ENCODE measurements at places on chromosomes 6 and 20. TPM values are rescaled to one million over a fixed set of nuclear protein-coding genes. Genes with fewer than 3 reads are reported as not detected.

DNA sequence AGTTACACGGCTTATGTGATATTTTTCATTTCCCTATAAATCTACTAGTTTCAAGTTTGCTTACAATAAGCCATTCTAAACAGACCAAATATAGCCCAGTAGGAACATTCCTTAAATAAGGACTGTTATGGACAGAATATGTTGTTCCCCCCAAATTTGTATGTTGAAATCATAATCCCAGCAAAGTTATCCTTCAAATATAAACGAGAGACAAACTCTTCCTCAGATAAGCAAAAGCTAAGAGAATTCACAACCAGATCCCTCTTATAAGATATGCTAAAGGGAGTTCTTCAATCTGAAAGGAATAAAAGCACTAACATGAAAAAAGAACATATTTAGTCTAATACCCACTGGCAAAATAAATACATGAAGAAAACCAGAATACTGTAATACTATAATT, 795.5 kb upstream of the GJE1 start:
- DNase-seq = no peak

- peak; percentile 55 for DNase-seq
Observed at GRCh38 chr6:70045413-70045812, 179.1 kb downstream of the COL19A1 start.

OR2B6 gene
- not detected for polyA plus RNA-seq

GRCh38 chr6:90925726-90926125, 338.9 kb upstream of the MAP3K7 start:
- no peak for DNase-seq

DNA sequence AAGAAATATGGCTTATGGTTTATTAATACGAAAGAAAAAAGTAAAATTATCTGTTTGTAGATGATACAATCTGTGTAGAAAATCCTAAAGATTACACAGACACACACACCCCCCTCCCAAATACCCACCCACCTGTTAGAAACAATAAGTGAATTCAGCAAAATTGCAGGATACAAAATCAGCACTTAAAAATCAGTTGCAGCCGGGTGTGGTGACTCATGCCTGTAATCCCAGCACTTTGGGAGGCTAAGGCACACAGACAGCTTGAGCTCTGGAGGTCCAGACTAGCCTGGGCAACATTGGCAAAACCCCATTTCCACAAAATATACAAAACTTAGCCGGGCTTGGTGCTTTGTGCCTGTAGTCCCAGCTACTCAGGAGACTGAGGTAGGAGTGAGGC, 42.3 kb downstream of the NINL start:
- no peak for DNase-seq

DNA sequence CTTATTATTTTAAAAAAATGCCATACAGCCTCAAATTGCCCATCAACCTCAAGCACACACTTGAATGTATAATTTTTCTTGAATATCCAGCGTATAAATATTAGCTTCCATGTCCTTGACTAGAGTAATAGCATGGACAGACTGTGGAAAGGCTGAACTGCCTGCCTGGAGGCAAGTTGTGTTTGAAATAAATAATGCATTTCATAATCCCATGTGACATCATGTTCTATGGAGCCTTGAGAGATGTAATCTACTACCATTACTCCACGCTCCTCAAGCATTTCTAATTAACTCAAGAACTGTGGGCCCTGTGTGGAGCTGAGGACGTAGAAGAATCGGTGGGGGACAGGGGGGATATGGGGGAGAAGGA, 94.2 kb downstream of the CDS2 start:
- no peak for DNase-seq

DYNLT2 gene
- polyA plus RNA-seq = 2.6 TPM

- peak; percentile 80 for DNase-seq
Observed at GRCh38 chr20:44187054-44187771, at the start of gene JPH2. TSS of gene JPH2 (minus strand) at chr20:44187188. CDS start at chr20:44186705, 483 bp downstream.

- no peak for DNase-seq
Observed at GRCh38 chr6:12944001-12944400, 227.4 kb downstream of the PHACTR1 start.
